Stimulated activated CD8-positive, alpha-beta memory T cell treated with anti-CD3 and anti-CD28 coated beads, Interleukin-12 subunit alpha, Interleukin-12 subunit beta, amount 100 ng/mL, for 4 hours (primary cell): ENCODE measurements at places on chromosomes 16 and 17.

DNA sequence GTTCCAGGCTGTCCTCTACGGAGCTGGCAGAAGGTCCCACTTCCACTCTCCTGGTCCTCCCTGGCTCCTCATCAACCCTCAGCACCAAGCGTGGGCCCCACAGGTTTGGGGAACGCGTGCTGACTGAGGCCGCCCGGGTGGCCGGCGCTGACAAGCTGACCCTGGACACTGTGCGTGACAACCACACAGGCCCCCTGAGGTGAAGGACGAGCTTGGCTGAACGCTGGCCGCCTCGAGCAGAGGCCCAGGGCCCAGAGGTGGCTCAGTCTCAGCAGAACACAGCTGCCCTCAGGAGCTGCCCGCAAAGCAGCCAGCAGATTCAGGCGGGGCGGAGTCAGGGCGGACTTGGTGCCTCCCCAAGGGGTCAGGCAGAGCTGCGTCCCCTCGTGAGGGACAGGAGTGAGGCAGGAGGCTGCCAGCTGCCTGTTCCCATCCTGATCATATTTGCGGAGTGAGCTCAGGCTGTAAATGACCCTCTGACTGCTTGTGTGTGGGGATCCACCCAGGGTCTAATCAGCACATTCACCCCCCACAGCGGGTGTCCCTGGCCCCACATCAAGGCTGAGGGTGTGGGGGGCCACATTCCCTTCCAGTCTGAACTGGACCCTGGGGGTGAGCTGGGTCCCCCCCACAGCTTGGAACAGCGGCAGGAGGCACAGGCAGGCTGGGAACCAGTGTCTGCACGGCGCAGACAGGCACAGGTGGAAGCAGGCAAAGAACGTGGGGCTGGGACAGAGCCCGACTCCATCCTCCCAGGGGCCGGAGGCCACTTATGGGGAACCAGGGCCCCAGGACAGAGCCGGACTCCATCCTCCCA, 105.1 kb upstream of the METRNL start:
- no peak for DNase-seq

- DNase-seq, result no peak
Measured at GRCh38 chr17:57623620-57624019, 121.5 kb downstream of the CCDC182 start.

DNA sequence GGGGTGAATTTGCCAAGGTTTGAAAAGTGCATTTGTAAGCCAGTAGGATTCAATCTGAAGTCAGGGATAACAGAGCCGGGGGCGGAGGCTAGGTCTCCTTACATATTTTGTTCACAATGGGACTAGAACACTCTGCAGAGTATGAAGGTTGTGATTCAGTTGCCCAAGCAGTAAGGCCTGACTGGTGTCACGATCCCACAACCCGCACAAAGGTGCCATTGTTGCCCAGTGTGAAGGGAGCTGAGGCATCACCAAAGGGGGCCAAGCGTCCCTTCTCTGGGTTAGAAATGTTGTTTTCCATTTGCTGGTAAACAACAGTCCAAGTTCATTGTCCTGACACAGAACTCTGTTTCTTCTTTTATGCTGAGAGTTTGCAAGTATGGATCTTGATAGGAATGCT, 471.8 kb downstream of the MAF start:
- DNase-seq, result no peak

DNA sequence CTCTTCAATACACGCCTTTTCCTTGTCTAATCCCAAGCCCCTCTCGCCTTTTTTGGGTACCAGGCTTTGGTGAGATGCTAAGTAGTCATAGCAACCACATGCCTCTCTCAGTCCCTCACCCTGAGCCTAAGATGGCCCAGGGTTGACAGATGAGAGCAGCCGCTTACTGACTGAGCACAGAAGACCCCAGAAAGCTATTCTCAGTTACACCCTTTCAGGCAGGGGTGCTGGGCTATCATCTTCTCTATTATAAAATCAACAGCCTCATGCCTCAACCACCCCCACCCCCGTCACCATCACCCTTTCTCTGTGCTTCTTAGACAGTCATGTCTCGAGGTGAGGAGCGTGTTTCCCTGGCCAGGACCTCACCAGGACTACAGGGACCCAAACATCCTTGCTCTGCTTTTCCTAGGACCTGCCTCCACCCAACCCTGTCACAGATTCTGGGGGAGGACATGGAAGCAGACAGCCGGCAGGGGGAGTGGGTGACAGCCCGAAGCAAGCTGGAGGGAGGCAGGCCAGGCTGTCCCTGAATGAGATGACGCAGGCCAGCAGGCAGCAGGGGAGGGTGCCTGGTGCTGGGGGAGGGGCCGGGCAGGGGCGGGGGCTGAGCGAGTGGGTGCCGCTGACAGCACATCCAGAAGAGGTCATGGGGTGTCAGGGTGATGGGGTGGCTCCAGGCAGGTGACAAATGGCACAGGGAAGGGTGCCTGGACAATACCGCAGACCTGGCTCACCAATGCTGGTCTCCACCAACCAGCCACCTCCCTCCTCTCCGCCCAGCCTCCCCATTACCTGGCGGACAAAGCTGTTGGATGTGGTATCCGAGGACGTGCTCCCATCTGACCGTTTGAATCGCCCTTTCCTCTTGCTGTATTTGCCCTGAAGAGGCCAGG, 3.1 kb downstream of the CACNB1 start:
- no peak for DNase-seq

DNA sequence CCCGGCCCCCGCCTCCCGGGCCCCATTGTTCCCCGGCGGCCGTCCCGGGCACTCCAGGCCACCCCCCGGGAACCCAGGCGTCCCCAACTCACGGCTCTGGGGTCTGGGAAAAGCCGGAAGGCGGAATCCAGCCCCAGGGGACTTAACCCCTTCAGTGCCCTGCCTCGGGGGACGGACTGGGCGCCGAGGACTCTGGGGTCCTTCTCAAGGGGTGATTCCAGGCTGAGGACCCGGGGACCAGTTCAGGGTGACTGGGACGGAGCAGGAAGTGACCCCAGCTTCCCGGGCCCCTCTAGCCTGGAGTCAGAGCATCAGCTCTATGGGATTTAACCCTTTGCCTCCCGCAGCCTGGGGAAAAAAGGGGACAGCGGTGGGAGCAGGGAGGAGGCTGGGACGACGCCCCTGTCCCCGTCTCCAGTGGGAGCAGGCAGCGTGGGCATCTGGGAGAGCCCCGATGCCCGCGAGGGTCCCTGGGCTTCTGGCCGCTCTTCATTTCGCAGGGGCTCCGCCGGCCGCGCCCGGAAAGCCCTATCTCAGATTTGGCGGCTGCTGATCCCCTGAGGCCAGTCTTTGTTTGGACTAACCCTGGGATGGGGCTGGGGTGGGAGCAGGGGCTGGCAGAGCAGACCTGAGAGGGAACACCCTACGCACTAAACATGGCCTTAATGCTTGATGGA, at the start of gene ZNF629:
TSS of gene ZNF629 (minus strand) at position 270 of the 677 bp plus-strand sequence. CDS start 2,723 bp downstream, outside the sequence.
- DNase-seq, result no peak

GRCh38 chr16:60907645-60908044, 1128.6 kb downstream of the CDH8 start:
- no peak for DNase-seq

GRCh38 chr17:3506054-3506453, 30.3 kb downstream of the ASPA start:
- DNase-seq, result no peak

DNA sequence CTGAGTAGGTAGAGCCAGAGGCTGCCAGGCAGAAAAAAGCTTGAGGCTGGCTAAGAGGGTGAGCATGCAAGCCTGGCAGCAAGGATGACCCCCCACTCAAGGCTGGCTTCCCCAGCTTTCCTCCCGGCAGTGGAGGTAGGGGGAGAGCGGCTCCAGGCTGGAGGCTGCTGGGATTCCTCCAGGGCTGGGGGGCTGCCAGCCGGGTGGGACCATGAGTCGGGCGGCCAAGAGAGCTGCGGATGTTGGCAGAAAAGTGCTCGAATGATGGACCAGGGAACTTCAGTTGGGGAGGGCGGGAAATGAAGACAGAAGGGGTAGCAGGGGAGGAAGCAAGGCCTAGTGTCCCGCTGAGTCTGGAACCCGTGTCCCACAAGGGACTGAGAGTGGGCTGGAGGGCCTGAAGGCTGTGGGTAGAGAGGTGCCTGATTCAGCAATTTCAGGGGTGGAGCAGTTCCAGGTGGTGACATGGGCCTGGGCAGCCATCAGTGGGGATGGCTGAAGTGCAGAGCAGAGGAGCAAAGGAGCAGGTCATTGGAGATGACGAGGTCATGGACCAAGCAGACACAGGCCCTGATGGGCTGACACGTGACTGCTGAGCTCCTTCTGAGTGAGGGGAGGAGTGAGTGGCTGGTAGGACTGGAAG, 20.3 kb downstream of the HSD11B2 start:
- no peak for DNase-seq

GRCh38 chr17:61750656-61751055, 112.7 kb downstream of the BRIP1 start:
- DNase-seq, result no peak

GRCh38 chr17:45751466-45751865, 32.7 kb upstream of the CRHR1 start:
- no peak for DNase-seq

- DNase-seq, result peak; percentile 24
Measured at GRCh38 chr17:63984651-63985386, 12.1 kb upstream of the SCN4A start.

DNA sequence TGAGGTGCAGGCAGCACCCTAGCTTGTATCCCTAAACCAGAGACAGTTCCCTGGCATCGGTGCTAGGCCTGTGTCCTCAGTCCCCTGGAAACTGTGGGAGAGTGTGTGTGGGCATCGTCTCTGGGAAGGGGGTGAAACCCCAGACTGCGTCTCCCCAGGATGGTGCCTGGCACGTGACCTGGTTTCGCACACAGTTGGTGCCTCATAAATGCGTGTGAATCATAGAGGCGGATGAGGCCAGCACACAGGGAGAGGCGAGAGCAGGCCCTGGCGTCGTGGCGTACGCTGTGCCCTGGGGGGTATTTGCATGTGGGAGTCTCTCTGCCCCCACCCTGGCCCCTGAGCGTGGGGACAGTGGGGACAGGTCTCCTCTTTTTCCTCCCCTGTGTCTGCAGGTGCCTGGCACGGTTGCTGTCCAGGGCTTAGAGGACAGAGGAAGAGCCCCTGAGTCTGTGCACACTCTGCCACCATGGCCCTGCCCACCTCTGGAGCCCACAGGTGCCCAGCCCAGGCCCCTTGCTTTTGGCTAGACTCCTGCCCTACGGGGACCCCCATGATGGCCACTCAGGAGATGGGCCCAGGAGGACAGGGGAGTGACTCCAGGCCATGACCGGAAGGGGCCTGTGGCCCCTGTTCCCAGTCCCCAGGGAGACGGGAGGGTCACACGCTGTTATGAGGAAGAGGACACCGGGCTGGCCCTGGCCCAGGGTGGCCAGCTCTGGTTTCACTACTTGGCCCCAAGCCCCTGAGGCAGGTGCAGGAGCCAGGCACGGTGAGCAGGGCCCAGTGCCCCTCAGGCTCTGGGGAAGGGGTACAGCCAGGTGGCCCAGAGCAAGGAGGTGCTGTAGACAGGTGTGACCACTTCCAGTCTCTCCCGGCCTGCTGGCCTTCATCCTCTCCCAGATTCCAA, 1.3 kb upstream of the FSCN2 start:
- DNase-seq, result no peak
